T-cell (primary cell): ENCODE measurements at places on chromosomes 5 and 9. TPM values are rescaled to one million over a fixed set of nuclear protein-coding genes. Genes with fewer than 3 reads are reported as not detected.

The SUSD3 gene
- 71.2 TPM for total RNA-seq

DNA sequence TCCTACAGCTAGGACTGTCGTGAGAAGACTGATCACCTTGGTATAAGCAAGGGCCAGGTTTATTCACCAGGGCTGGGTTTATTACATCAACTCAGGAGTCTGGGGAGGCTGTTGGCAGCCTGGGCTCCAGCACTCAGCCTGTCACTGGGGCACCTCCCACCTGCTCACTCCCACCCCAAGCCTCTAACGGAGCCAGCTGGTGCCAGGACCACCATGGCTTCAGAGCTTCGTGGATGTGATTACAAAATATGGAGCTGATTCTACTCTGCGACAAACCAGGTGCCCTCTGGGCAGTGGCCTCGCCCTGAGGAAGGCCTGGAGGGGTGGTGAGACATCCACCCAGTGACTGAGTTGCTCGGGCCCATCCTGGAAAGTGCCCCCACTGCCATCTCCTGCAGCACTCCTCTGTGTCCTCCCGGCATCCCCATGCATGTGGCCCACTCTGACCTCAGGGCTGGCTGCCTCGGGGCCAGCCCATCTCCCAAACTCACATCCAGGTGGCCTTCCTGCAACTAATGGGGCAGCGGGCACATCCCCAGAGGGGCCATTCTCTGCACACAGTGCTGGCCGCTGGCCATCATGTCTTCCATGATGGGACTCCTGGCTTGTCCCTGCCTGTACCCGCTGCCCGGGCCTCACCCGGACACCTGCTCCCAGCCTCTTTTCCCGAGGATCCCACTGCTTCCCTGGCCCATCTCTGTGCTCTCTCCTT, 49.6 kb downstream of the SECISBP2 start:
- DNase-seq: no peak

DNA sequence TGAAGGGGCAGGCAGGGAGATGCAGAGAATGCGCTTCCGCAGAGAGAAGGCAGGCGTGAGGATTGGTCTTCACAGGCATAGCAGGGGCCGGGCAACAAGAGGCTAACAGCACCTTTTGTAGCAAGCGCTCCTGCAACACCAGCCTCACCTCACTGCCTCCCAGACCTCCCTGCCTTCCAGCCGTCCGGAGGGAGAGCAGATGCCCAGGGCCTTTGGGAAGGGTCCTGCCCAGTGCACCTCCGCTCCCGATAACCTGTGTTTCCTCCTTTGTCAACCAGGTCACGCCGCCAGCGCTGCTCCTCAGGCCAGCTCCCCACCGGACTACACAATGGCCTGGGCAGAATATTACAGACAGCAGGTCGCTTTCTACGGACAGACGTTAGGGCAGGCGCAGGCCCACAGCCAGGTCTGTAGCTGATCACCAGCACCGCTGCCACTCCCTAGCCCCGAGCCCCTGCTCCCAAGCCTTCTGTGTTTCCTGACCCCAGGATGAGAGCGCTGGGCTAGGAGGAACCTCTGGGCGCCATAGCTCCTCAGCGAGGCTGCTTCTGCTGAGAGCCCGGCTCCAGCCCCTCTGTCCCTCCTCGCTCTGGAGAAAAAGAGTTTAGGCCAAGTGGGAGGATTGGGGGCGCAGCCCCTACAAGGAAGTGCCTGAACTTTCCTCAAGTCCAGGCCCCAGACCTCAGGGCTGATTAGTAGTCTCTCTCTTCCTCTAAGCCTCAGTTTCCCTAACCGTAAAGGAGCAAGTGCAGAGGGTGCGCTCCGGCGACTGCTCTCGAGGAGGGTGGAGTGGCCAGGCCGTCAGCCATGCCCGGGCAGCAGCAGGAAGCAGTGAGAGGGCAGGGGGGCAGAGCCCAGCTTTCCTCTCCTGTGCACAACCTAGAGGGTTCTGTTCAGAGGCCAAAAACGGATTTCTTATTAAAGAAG, 28.4 kb upstream of the PRDM12 start:
- no peak for DNase-seq

GRCh38 chr9:114131808-114132549, 23.4 kb upstream of the COL27A1 start:
- no peak for DNase-seq

DNA sequence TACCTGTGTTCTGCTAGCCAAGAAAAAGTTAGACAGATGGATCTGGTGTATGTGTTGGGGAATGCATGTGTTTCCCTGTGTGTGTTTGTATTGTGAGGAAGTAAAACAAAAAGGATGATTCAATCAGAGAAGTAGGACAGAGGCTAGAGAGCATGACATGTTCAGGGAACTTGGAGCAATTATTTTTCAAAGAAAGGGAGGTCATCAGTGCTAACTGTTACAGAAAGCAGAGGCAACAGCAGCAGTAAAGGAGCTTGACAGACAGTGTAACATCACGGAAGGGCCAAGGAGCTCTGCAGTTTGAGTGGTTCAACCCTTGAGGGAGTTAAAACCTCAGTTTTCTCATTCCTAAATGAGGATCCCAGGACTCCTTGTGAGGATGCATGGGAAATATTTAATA, 13.2 kb downstream of the SPINK1 start:
- DNase-seq: no peak
